ENCODE measurements at places on chromosomes 1 and 21.
A peak's percentile ranks its signal among the peaks of the same experiment; 100 is the strongest.

GRCh38 chr1:168755800-168756418 is 26.9 kb upstream of the DPT start:
- DNase-seq: no peak

DNA sequence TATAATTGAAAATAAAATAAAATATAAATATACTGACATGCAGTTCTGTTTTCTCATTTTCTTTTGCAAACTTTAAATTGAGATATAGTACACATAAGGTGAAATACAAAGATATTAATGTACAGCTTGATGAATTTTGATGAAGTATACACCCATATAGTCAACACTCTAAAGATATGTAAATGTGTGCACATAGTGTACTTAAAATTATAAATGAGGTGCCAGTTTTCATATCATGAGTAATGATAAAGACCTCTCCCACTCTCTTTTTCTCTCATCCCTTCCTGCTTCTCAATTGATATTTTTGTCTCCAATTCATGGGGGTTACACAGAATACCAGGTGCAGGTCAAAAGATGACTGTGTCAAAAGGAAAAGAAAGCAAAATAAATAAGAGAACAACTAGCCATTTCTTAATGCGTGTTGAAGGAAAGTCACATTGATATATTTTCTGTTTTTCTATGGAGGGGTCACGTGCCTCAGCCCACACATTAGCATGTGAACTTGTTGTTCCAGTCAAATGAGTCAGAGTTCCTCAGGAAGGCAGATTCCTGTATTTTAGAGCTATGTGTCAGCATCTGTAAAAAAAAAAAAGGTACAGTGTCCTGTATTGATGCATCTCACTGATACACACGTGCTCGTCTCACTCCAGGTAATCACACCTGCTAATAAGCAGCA is 64.3 kb upstream of the HOOK1 start:
- DNase-seq: peak; percentile 88

DNA sequence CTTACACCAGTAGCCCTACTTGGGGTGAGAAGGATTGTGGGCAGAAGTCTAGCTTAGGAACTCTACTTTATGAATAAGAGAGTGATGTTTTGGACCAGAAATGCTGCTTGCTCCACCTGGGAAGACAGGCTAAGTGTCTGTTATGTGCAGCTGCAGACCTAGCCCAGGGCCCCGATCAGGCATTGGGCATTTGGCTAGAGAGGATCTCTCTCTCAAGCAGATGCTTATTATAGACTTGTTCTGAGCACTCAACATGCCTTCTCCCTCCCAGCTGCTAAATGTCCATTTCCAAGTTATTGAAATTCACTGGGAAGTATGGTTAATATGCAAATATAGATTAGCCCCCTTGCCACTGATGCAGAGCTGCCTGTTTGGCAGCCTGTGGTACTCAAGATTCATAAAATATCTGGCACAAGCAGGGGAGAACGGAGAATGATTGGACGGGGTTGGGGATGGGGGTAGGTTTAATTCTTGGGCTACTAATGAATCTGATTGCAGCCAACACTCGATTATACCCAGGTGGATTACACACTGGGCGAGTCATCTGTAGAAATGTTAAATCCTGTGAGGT is 115.9 kb downstream of the KCND3 start:
- no peak for DNase-seq

DNA sequence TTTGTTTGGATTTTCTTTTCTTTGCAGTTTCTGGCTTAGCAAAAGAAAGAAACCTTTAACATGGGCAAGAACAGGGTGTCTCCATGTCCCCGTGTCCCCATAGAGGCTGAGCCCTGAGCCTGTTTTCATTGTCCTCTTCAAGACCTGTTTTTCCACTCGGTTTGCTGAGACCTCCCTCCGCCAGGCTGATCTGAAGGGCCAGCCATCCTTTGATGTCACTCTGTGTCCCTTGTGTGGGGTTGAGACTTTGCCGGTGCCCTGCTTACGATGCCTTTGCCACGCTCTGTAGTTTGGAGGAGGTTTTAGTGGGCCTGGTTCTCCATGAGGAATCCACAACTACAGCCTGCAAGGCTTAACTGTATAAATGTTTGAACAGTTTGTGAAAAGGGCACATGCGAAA is 23.8 kb downstream of the IFNGR2 start:
- no peak for DNase-seq

DNA sequence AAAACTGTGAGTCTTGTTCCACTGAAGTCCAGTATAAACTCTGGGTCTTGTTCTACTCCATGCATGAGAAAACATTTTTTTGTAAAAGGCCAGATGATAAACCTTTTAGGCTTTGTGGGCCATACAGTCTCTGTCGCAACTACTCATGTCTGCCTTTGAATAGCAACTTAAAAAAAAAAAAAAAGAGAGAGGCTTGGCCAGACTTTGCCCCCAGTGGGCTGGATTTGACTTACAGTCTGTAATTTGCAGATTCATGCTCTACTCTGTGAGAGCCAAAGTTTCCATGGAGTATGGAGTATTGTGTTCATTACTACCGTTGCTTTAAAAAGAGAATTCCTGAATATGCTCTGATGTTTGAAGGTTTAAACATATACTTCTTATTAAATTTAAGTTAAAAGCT is 654.9 kb upstream of the PKN2 start:
- no peak for DNase-seq

DNA sequence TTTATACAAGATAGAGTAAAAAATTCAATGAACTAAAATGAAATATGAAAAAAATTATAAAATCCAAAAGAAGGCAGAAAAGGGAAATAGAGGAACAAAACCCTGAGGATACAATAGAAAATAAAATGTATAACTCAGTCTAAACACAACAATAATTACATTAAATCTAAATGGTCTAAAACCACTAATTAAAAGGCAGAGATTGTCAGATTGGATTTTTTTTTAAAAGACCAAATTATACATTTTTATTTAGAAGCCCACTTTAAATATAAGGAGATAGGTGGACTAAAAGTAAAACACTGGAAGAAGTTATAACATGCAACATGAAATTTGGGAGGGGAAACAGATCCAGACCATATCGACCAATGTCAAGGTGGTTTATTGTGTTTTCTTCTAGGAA is 95.2 kb downstream of the CATSPERE start:
- no peak for DNase-seq

DNA sequence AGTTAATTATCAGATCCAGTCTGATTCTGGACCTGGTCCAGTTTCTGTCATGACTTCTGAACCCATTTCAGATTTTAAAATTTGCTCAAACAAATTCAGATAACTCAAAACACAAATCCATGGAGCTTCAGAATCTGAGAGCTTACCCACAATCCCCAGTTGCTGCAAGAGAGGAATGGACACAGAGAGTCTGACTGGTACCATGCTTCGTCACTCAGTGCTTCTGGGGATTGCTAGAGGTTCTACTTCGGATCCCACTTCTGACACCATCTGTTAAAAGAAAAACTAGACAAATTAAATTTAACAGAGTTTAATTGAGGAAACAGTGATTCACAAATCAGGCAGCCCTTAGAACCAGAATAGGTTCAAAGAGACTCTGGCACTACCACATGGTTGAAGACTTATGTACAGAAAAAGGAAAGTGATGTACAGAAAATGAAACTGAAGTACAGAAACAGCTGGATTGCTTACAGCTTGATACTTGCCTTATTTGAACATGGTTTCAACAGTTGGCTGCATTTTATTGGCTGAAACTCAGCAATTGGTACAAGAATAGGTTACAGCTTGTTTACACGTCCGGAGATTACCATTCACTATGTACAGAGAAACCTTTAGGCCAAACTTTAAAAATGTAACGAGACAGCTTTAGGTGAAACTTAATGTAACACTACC is 60.7 kb upstream of the TEKT2 start:
- no peak for DNase-seq

- DNase-seq: no peak
Measured at GRCh38 chr1:208446271-208446691, 202.1 kb upstream of the PLXNA2 start.

DNA sequence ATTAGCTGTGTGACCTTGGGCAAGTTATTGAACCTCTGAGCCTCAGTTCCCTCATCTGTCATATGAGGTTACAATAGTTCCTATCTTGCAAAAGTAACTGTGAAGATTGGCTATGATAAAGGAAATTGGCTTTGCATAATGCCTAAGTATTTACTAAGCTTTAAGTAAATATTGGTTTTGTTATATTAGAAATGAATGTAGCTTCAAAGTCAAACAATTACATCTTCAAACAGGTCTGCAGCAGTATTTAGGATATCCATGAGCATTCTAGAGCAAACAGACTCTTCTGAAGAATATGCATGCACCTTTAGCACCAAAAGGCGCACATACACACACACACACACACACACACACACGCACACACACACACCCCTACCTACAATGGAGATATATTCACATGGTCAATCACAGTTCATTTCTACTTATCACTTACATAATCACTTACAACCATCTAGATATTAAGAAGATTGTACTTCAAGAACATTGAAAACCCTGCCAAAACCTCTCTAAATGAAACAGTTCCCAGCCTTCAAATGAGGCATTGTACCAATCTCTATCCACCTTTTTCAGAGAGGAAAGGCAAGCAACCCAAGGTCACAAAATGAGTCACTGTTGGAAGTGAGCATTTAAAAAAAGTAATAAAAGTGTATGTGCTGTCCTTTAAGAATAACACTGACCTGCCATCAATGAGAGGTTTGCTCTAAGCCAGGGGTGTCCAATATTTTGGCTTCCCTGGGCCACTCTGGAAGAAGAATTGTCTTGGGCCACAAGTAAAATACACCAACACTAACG is 13.4 kb upstream of the FAM43B start:
- no peak for DNase-seq

DNA sequence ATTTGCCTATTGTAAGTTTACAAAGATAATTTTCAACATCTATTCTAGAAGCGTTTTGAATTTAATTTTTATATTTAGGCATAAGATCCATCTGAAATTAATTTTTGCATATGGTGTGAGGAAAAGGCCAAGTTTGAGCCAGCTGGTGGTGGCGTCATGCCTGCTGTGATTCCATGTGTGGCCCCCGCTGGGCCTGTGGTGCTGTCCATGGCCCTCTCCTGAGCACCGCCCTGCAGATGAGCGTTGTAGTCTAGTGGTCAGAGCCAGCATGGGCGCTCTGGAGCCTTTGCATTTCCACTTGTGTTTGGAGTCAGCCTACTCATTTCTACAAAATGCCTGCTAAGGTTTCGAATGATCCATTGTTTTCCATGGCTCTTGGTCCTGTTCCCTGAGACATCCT is 22.7 kb downstream of the PRSS38 start:
- no peak for DNase-seq

DNA sequence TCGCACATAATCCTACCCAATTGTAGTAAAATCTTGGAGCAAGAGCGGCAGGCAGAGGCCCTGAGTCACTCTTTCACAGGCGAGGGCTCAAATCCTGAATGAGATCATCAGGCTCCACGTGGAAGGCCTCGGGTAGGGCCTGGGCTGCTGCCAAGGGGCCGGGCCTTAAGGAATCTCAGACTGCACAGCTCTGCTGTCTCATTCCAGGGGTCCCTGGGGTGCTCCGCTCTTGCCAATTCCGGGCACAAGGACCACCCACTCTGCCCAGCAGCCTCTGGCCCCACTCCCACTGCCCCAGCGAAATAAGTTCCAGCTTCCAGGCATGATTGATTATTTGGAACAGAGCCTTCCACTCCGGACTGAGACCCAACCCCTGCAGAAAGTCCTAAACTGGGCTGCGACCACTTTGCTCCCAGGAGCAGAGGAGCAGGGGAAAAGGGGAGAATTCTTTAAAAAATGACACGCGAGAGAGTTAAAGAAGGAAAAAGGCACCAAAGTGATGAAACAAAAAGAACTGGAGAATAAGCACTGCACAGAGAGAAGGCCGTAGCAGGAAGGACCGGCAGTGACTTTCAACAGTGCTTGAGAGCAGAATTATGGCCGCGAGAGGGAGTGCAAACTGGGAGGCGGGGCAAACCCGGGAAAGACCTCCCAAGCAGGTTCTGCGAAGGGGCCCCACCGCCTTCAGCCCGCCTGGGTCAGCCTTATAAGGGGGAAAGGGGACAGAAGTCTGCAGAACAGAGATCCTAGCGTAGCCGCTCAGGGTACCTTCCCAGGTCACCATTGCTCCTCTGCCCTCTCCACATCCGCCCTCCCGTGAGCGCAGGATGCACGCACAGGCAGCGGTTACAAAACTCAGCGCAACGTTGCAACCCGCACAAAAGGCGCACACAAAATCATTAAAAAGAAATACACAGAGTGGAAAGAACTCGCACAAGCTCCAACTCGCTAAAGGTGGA is 2.0 kb downstream of the ADAMTS1 start:
- peak; percentile 91 for DNase-seq

GRCh38 chr1:232915212-232915611 is 35.2 kb upstream of the NTPCR start:
- DNase-seq: no peak

- DNase-seq: no peak
Measured at GRCh38 chr1:81170721-81171120, 630.0 kb upstream of the ADGRL2 start.

- DNase-seq: no peak
Measured at GRCh38 chr1:103190766-103191165, 82.4 kb upstream of the COL11A1 start.

- no peak for DNase-seq
Measured at GRCh38 chr1:36389999-36390398, 4.3 kb upstream of the STK40 start.

GRCh38 chr1:28526886-28527285 is 21.0 kb downstream of the RCC1 start:
- peak; percentile 56 for DNase-seq

GRCh38 chr1:107293901-107294613 is 153.2 kb downstream of the NTNG1 start:
- no peak for DNase-seq

GRCh38 chr1:17315542-17316130 is 7.6 kb downstream of the PADI4 start:
- no peak for DNase-seq

GRCh38 chr21:15557925-15558324 is 171.9 kb upstream of the USP25 start:
- no peak for DNase-seq

GRCh38 chr1:23385119-23385621 is 15.5 kb upstream of the ZNF436 start:
- DNase-seq: peak; percentile 54

DNA sequence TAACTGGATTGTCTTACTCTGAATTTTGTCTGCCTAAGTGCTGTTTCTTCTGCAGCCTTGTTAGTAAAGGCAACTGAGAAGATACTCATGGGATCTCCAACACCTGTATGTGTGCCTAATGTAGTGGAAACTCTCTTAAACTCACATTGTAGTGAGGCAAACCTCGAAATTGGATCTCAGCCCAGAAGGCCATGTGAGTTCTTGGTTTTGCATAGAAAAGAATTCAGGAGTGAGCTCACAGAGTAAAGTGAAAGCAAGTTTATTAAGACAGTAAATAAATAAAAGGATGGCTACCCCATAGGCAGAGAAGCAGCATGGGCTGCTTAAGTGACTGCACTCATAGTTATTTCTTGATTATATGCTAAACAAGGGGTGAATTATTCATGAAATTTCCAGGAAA is 1344.7 kb downstream of the NCAM2 start:
- no peak for DNase-seq

- no peak for DNase-seq
Measured at GRCh38 chr1:167489571-167490340, 28.6 kb downstream of the CD247 start.

Measured in mammary epithelial cell (primary cell).